D721Med (cell line): ENCODE measurements at places on chromosomes 1 and 21.

GRCh38 chr1:232743999-232744398, 61.2 kb upstream of the MAP10 start:
- DNase-seq: no peak

GRCh38 chr1:29801561-29801973, 565.2 kb downstream of the PTPRU start:
- no peak for DNase-seq

DNA sequence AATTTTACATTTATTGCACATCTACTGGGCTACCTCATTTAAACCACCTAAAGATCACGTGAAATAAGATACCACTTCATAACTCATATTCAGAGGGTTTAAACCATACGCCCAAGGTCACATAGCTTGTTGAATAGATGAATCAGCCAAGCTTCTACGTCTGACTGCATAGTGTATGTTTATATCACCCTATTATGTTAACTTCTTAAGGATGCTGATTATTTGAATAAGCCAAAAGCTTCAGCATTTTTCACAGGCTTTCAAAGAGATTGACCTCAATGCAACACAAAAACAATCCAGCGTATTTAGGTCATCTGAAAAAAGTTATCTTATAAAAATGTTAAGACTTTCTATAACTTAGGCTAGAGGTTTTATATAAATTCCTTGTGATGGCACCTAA, 373.8 kb downstream of the TGFB2 start:
- DNase-seq: no peak

DNA sequence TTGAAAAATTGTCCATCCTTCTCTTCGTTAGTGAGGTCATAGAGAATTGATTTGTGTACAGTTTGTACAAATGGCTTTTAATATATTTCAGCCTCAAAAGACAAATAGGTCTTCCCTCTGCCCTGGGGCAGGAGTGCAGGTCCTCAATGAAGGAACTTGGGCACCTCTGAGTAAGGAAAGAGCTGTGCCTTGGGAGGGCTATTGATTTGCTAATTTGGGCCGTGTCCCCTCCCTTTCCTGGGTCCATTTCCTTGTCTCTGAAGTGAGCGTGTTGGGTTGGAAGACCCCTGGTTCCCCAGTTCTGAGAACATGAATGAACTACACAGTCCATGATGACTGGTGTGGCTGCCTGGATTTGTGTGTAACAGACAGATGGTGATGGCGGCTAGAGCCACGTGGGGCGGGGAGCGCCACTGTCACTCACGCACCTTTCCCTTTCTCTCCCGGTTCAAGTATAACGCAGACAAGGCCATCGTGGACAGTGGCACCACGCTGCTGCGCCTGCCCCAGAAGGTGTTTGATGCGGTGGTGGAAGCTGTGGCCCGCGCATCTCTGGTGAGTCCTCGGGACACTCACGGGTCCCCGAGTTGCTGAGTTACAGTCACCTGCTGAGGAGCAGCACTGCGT, 71.0 kb upstream of the FAM3B start:
- no peak for DNase-seq

DNA sequence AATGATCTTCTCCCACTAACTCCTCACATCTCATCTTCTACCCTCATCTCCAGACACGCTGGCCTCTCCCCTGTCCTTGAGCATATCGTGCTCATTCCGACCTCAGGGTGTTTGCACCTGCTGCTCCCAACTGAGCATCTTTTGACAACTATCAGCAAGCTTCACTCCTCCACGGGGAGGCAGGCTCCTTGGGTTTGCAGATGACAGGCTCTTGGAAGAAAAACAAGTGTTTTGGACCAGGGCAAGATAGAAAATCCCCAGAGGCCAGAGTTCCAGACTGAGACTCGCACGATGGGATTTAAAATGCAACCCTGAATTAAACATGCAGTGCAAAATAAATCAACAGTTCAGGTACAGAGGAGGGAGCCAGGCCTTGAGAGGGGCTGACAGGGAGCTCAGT, 246.7 kb downstream of the PTPRU start:
- no peak for DNase-seq

DNA sequence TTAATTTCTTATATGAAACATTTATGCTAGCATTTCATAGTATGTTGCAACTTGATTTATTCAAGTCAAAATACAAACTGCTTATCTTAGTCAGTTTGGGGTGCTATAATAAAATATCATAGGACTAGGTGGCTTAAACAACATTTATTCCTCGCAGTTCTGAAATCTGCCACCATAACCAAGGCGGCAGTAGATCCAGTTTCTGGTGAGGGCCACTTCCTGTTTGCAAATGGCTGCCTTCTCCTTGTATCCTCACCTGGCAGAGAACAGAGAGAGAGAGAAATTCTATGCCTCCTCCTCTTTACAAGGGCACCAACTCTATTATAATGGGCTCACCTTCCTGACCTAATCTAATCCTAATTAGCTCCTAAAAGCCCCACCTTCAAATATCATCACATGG, 76.1 kb upstream of the RGS2 start:
- no peak for DNase-seq

- no peak for DNase-seq
These were observed 12.1 kb downstream of the BSND start for GRCh38 chr1:55010887-55011217.

GRCh38 chr1:31955917-31956736, 18.0 kb upstream of the PTP4A2 start:
- DNase-seq: no peak
